Renal cortical epithelial cell (primary cell): ENCODE measurements at places on chromosomes 16 and 17. TPM values are rescaled to one million over a fixed set of nuclear protein-coding genes. Genes with fewer than 3 reads are reported as not detected.
A peak's percentile ranks its signal among the peaks of the same experiment; 100 is the strongest.

- DNase-seq: peak; percentile 86
Observed at GRCh38 chr17:66637491-66637890, 197.4 kb upstream of the CACNG5 start.

GRCh38 chr17:73549841-73550430, 94.3 kb downstream of the SDK2 start:
- no peak for DNase-seq

DNA sequence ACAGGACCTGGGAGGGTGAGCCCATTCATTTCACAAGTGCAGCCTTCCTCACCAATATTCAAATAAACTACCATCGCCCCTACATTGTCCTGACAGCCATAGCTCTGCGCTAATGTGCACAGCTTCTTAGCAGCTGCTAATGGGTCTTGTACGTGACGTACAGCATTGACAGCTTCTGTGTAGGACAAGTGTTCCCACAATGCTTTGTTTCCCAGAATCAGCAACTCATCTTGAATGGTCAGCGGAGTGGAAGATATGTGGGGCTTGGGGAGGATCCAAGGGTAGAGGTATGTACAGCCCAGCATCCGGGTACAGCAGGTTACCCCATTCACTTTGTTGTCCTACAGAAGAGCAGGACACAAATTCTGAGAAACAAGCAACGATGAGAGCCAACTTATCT, 23.7 kb downstream of the MARVELD3 start:
- no peak for DNase-seq

- no peak for DNase-seq
Observed at GRCh38 chr17:82668024-82668630, 19.9 kb upstream of the WDR45B start.

- no peak for DNase-seq
Observed at GRCh38 chr17:68560966-68561720, 40.0 kb downstream of the FAM20A start.

- no peak for DNase-seq
Observed at GRCh38 chr17:45436161-45436560, 3.5 kb upstream of the ARHGAP27 start.

DNA sequence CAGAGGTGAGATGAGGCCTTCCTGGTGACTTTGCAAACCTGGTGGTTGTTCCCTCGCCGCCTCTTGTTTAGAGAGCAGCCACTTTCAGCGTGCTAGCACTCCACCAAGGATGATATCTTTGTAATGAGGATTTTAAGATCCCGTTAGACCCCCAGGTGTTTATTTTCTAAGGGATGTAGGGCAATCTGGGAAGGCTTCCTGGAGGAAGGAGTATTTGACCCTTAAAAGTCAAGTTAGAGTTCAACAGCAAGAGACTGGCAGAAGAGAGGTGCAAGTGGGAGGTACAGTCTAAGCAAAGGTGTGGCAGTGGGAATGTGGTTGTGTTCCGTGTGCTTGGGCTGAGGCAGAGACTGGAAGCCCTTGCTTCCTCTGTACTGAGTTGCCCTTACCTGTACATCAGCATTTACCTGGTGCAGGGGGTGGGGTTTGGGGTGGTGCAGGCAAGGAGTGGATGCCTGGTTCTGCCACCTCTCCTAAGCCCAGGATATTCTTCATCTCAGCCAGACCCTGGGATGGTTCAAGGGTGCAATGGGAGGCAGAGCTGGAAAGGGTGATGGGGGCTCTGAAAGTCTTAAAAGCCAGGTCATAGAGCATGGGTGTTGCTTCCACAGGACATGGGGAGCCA, 83.6 kb downstream of the SDR42E1 start:
- DNase-seq: no peak

The HBA2 gene
- total RNA-seq: not detected in 2 replicates

The ZPBP2 gene
- total RNA-seq: not detected in 2 replicates

DNA sequence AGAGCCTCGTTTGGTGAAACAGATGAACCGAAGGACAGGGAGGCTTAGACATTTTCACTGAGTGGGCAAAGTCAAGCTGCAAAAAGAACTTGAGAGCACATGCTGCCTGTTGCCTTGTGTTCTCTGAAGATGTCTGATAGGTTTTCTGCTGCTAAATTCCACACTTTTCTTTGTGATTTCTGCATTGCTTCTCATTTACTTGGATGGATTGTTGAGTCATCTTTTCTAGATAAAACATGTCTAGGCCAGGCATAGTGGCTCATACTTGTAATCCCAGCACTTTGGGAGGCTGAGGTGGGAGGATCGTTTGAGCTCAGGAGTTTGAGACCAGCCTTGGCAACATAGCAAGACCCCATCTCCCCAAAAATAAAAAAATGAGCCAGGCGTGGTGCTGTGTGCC, 80.4 kb upstream of the CLEC18A start:
- DNase-seq: no peak

The FAM234A gene
- 76.4 and 204 TPM in 2 replicates for total RNA-seq

DNA sequence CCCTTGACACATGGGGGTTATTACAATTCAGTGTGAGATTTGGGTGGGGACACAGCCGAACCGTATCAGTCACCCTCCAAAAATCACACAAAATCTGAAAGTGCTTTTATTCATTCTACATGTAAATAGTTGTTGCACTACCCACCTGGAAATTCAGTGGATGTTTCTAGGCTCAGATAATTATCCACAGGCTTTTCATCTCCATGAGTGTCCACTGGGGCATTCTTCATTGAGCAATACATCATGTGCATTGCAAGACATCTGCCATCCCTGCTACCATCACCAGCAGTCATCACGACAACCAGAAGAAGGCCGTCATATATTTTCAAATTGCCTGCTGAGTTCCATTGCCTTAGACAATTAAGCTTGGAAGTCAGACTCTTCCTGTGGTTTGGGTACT, 330.8 kb downstream of the WWOX start:
- no peak for DNase-seq

GRCh38 chr17:17110520-17110919, 68.3 kb downstream of the MPRIP start:
- no peak for DNase-seq

DNA sequence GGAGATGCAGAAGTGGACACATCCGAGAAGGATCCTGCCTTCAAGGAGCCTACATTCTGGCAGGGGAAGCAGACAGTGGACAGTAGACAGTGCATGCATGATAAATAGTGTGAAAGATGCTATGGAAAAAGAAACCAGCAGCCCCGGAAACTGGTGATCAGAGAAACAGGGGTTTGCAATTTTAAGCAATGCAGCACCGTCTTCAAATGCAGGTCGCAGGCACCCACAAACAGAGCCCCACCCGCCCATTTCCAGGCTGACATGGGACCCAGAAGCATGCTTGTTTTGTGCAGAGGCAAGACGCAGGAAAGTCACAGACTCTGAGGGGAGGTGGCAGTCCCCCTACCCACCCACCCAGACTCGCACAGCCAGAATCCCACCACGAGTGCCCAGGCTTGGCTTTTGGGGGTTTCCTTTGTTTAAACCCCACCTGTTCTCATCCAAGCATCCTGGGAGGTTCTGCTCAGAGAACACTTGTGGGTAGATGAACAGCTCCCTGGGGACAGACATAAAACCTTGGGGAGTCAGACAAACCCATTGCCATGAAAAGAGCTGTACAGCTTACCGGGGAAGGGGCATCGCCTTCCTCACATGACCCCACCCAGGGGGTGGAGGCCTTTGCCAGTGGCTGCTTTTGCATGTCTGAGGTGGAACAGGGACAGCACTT, 114.3 kb downstream of the MGAT5B start:
- no peak for DNase-seq

DNA sequence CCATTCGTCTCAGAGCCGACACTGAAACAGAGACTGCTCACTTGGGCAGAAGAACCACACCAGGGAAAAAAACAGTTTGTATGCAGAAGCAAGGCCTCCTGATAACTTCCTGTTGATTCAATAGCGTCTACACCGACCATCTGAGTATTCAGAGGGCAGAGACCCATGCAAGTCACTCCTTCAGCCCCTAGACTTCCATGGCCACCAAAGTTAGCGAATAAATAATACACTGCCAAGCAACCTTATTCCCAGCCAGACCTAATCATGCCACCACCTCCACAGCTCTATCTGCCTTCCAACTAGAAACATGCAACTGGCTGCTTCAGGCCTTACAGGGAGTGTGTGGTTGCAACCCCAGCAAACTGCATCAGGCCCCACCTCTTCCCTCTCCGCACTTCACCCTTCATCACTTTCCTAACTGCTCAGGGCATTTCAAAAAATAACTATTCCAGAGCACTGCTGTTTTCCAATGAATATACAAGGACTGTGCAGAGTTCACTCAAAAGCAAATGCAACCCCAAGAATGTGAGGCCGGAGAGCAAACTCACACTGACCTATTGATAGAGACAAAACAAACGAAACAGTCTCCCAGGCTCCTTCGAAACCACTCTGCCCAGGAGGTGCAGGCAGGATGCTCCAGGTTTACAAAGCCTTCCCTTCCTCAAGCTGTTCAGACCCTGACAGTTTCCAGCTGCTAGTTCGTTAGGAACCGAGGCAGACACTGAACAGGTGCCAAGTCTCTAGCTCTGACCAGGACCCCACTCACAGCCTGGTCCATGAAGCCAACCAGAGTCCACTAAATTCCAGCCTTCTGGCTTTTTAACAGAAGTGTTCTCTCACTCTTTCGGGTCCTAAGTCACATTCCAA, 3.6 kb downstream of the USP7 start:
- no peak for DNase-seq

DNA sequence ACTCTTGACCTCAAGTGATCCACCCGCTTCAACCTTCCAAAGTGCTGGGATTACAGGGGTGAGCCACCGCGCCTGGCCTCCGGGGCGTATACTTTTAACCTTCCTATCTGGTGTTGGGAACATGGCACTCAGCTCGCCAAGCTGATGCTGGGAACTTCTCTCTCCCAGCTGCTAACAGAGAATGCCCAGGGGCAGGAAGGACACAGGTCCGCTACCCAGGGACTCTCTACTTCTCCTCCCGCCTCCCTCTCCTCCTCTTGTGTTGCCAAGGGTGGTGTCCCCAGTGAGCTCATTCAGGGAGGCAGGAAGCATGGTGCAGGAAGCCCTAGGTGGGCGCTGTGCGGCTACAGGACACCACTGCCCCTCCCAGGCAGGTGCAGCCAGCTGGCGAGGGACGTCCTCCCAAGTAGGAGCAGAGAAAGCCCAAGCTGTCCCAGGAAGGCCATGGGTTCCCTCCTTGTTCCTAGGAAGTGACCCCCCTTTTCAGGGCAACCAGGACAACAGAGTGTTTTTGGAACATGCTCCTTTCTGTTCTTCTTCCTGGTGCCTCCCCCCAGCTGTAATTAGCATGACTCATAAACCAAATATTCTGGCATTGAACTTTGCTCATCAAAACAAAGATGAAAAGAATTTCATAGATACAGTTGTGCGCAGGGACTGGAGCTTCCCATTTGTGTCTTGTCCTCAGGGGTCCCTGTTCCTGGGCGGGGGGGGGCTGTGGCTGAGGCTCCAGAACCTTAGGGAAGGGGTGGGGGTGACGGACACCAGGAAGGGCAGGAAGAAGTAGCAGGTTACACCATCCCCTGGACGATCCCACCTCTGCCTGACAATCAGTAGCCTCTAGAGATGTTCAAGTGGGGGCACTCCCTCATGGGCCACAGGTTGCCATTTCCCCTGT, 2.7 kb downstream of the C1QTNF1 start:
- peak; percentile 60 for DNase-seq

DNA sequence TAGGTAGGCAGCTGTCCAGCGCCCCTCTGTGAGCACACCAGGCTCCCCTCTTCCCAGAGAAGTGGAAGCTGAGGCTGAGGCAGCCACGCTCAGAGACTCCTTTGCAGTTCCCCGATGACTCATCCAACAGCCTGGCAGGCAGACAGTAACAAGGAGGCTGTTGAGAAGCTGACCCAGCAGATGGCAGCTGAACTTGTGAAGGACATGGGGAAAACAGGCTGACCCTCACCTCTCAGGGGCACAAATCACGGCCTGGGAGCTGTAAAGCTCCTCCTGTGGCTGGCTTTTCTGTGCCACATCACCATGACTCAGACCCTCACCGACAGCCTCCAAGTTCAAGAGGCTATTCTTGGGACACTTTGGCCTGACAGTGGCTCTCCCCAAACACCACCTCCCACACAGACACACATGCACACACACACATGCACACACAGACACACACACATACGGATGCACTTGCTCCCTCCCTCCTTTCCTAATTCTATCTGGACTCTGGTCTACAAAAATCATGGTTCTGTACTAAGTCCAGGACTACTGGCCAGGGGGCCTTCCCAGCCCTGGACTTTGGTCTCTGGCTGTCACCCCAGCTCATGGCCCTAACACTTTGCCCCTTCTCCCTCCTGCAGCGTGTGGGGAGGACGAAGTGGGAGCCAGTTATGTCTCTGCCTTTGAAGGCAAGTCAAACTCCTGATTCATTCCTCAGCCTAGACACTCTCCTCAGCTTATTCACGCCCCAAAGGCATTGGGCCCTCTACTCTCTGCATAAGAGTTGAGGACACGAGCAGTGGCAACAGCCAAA, 23.2 kb downstream of the MAP3K14 start:
- DNase-seq: peak; percentile 95

The ZFP90 gene
- total RNA-seq: 25.7 and 39.4 TPM in 2 replicates

The HSD11B2 gene
- 1.7 TPM in 1 of 2 replicates, not detected in the other for total RNA-seq

DNA sequence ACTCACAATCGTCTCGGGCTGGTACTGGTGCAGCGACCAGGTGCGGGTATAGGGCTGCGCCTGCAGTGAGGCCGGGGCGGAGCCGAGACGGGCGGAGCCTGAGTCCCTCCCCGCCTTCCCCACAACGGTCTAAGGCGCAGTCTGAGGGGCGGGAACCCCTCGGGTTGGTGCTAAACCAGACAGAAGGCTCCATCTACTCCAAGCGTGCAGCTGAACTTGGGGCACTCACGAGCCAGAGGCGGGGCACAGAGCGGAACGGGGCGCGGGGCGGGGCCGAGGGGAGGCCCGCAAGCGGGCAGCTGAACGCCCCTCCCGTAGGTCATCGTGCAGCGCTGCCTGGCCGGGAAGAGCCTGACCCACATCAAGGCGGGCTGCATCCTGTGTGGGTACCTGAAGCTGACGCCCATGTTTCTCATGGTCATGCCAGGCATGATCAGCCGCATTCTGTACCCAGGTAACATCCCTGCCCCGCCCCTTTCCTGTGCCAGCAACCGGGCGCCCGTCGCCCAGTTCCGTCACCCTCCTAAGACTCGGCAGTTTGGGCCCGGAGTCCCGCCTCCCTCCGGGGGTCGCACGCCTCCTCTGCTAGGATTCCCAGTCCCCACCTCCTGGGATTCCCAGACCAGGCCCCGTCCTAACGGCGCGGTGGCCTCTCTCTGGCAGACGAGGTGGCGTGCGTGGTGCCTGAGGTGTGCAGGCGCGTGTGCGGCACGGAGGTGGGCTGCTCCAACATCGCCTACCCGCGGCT, 5.0 kb downstream of the SLC5A2 start:
- no peak for DNase-seq

GRCh38 chr17:34820922-34821321, 140.3 kb downstream of the CCT6B start:
- no peak for DNase-seq

- DNase-seq: peak; percentile 7
Observed at GRCh38 chr16:14057878-14058382, 13.2 kb upstream of the MRTFB start.

The KRT28 gene
- not detected in 2 replicates for total RNA-seq

- no peak for DNase-seq
Observed at GRCh38 chr17:2157081-2157480, 102.2 kb downstream of the HIC1 start.

The C16orf90 gene
- total RNA-seq: not detected in 2 replicates

GRCh38 chr17:34703533-34703932, 124.2 kb downstream of the TMEM132E start:
- peak; percentile 26 for DNase-seq

The CHD9NB gene
- 0.52 and 6.6 TPM in 2 replicates for total RNA-seq

- DNase-seq: peak; percentile 49
Observed at GRCh38 chr16:24789881-24790280, 55.9 kb upstream of the SLC5A11 start.

The PLCG2 gene
- 1.9 and 20.5 TPM in 2 replicates for total RNA-seq

- no peak for DNase-seq
Observed at GRCh38 chr16:55225972-55226542, 97.9 kb upstream of the IRX6 start.

- peak; percentile 82 for DNase-seq
Observed at GRCh38 chr17:48593840-48594537, 410 bp upstream of the HOXB5 start.
